ENCODE measurements at places on chromosomes 1 and 21. TPM values are rescaled to one million over a fixed set of nuclear protein-coding genes. Genes with fewer than 3 reads are reported as not detected.

DNA sequence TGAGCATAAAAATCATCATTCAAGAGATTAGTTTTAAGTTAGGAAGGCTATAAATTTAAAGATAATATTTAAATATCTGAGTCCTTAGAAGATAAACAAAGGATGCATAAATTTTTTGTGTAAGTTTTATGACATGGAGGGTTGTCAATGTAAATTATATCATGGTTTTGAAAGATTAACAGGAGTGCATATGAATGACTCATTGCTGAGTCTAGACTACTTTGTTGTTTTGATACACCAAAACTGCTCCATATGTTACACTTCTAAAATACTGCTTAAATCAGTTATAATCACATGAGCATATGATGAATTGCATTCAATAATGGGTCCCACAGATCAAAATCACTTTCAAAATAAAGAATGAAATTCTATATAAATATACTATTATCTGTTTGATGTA, 312.5 kb downstream of the KCNT2 start:
- DNase-seq = no peak

DNA sequence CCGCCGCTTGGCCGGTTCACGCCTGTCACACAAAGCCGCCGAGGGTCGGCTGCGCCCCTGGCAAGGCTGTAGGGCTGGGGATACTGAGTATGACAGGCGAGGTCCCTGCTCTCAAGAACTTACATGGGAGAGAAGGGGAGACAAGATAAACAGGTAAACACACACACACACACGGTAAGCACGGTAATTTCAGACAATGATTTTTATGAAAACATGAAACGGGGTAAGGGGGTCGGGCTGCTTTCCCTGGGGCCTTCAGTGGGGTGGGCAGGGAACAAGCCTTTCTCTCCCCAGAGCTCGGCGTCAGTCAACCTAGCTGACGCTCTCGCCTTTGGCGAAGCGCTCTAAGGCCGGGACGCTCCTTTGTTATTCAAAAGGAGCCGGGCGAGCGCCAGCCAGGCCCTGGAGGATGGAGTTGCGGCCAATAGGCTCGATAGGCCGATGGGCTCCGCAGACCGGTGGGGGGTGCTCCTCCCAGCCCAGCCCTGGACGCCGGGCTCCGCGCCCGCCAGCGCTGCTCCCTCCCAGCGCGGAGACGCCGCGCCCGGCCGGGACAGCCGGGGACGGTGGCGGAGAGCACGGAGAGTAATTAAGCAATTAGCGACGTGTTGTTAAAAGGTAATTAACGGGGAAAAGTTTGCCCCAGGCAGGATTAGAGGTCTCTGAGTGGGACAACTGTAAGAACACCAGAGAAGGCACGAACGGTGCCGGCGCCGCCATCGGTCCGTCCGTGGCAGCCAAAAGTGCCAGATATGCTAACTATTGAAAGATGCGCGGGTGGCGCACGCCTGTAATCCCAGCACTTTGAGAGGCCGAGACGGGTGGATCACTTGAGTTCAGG, 950 bp upstream of the INKA2 start:
- peak; percentile 76 for DNase-seq

DNA sequence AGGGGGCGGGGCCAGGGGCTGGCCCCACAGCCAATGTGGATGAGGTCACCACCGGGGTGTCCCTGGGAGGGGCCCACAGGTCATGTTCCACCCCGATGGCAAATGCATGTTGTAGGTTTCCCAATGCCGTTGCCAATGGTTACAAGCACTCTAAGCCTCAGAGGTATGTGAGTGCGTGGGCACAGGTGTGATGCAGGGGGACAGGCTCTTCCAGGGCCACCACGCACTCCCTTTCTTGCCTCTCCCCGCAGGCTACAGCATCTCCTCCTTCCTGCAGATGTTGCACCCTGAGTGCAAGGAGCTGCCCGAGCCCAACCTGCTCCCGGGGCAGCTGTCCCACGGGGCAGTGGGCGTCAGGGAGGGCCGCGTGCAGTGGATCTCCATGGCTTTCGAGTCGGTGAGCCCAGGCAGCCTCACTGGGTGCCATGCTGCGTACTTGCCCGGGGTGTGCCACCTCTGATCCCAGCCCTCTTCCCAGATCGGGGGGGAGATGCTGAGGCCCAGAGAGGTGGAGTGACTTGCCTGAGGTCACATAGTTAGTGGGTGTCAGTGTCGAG, 52.4 kb downstream of the DISP3 start:
- DNase-seq = no peak

DNA sequence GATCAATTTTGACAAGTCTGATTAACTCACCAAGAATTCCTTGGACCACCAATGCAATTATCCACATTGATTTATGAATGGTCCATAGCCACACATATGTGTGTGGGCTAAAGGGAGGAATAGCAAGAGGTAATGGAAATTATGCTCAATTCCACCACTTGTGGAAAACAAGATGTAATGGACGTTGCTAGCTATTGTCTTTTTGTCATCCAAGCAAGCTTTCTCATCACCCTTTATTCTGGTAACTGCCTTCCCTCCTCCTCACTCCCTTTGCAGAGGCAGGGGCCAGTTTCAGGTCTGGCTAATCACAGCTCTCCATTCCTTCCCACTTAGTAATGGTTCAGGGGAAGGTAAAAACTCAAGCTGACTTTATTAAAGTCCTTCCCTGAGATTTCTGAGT, 24.7 kb upstream of the RAB3GAP2 start:
- DNase-seq = no peak

GRCh38 chr1:228664399-228664914, 70.8 kb upstream of the RHOU start:
- peak; percentile 74 for DNase-seq

GRCh38 chr1:99503276-99503747, 142.6 kb upstream of the PALMD start:
- DNase-seq = no peak

DNA sequence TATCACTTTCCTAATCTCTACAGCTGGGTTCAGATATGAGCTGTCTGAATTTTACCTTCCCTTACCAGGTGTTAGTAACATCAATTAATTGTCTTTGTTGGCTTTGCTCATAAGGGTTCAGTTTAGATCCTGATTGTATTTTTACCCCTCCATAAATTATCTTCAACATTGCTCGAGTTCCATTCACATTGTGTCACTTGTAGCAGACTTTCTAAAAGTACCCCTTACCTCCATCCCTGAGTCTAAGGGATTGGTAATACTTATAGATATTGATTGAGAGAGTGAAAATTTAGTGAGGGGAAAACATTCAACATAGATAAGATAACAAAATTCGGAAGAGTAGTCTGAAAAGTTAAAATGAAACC, 7.3 kb downstream of the RASAL2 start:
- no peak for DNase-seq

GRCh38 chr21:44059710-44060109, 47.5 kb upstream of the PWP2 start:
- DNase-seq = no peak

GRCh38 chr1:34726861-34727260, 28.0 kb upstream of the GJB5 start:
- no peak for DNase-seq

GRCh38 chr21:24705201-24705600, 902.1 kb downstream of the MRPL39 start:
- no peak for DNase-seq

GRCh38 chr1:231702804-231703203, 76.2 kb downstream of the DISC1 start:
- no peak for DNase-seq

DNA sequence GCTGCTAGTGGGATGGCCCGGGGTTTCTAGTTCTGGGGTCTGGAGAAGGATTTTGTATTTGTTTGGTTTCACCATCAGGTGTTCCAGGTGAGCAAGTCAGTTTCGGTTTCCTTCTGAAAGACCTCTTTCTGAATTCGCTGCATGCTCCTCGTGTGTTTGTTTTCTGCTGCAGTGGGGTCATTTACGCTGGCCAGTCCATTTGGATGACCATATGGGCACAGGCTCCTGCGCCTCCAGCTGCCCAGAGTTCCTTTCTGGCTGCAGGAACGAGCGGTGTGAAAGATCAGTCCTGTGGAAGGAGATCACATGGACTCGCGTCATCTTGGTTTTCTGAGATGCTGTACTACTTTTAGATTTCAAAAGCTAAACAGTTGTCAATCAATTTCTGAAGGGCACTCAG, 83.7 kb upstream of the GCLM start:
- no peak for DNase-seq

DNA sequence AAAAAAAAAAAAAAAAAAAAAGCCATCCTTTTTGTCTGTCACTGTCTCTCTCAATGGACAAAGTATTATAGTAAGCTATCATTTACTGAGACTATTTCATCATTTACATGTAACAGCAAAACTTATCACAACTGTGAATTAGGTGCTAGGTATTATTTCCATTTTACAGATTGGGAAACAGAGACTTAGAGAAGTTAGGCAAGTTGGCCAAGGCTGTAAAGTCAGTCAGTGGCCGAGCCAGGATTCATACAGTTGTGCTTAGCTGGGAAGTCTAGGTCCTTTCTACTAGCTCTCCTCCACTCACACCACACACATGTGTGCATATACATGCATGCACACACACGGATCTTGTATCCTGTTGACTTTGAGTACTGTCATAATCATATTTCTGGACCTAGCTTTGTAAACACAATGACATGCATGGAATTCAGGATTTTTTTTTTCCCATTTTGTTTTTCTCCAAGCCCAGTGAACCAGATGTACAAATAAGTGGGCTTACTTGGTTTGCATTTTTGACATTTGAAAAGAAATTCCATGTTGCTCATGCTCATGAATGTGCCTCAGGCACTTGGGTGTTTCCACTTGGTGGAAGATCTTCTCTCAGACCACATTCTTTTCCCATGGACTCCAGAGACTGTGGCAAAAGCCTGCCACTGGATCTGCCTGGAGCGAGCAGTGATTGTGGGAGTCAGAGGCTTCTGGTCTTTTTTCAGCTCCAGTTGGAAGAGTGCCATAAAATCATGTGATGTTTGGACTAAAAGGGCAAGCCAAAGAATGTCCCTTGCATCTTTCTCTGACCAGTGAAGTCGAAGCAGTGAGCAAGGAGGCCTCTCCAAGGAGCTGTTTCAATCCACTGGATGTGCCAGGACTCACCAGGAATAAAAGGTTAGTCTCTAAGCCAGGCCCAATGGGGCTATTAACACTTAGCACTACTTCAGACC, 61.7 kb upstream of the DNAJC6 start:
- DNase-seq = no peak

The NBPF6 gene
- total RNA-seq = not detected

The S100A1 gene
- not detected for total RNA-seq

The GNAT2 gene
- not detected for total RNA-seq

The SLC1A7 gene
- not detected for total RNA-seq

The CHRM3 gene
- total RNA-seq = 11.8 TPM

The URB1 gene
- total RNA-seq = 31.0 TPM

All from uterus (tissue), 4 donors.